ENCODE measurements at places on chromosomes 6 and 20. TPM values are rescaled to one million over a fixed set of nuclear protein-coding genes. Genes with fewer than 3 reads are reported as not detected.

The RPP40 gene
- total RNA-seq = 23.9 TPM

The MLIP gene
- total RNA-seq = not detected

The FAM83C gene
- total RNA-seq = 0.06 TPM

The MYLK2 gene
- 0.35 TPM for total RNA-seq

The CGA gene
- 0.21 TPM for total RNA-seq

The FOXF2 gene
- 24.4 TPM for total RNA-seq

The FOXQ1 gene
- 2.5 TPM for total RNA-seq

The SOBP gene
- 0.91 TPM for total RNA-seq

The BPIFB2 gene
- not detected for total RNA-seq

The PTGIS gene
- 0.09 TPM for total RNA-seq

The KCNQ2 gene
- 0.81 TPM for total RNA-seq

The ASIP gene
- total RNA-seq = not detected

The TMEM74B gene
- 3.2 TPM for total RNA-seq

The PRDM13 gene
- total RNA-seq = 0.93 TPM

The WFDC5 gene
- not detected for total RNA-seq

The MYBL2 gene
- 76.0 TPM for total RNA-seq

The HLA-G gene
- not detected for total RNA-seq

The PLTP gene
- total RNA-seq = 1.9 TPM

The RPP21 gene
- 73.8 TPM for total RNA-seq

The CDC5L gene
- 16.9 TPM for total RNA-seq

The SOX18 gene
- 1.9 TPM for total RNA-seq

The AIF1 gene
- total RNA-seq = not detected

The MYLK4 gene
- total RNA-seq = 0.15 TPM

The ARMH2 gene
- not detected for total RNA-seq

Measured in A549 treated with CORT108297 at 1 μM for 4 hours (cell line).